Stimulated activated effector memory CD8-positive, alpha-beta T cell treated with anti-CD3 and anti-CD28 coated beads, Interleukin-12 subunit alpha, Interleukin-12 subunit beta, amount 100 ng/mL, for 72 hours (primary cell): ENCODE measurements at places on chromosomes 11 and 22.

DNA sequence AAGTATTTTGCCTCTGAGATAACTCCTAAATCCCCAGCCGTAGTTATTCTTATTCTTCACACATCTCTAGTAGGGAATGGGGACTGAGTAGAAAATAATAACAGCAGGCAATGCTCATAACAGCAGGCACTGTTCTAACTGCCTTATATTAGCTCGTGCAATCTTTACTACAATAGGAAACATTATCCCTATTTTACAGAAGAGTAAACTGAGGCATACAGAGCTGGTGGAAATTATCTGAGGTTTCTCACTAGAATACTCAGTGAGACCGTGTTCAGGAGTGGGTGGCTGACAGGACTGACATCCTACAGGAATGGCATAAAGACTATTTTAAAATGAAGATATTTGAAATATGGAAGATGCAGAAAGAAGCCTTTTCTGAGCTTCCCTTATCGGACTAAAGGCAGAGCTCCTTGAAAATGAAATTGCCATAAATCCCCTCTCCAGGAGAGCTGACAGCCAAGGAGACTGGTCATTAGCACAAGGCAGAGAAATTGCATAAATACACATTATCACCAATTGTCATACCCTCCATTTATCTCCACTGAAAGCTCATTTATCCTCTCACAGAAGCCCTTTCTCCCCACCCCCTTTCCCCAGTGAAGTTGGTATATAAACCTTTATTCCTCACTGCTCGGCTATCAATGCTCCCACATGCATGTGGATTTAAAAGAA, 93.9 kb downstream of the RASSF10 start:
- no peak for DNase-seq

DNA sequence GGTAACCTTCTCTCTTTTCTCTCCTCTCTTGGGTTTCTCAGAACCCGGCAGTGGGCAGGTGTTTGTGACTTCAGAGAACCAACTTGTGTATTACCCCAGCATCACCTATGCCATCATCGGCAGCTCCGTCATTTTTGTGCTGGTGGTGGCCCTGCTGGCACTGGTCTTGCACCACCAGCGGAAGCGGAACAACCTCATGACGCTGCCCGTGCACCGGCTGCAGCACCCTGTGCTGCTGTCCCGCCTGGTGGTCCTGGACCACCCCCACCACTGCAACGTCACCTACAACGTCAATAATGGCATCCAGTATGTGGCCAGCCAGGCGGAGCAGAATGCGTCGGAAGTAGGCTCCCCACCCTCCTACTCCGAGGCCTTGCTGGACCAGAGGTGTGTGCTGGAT, 62.2 kb downstream of the COMMD9 start:
- DNase-seq: no peak

GRCh38 chr11:80937842-80938241, 1497.0 kb upstream of the TENM4 start:
- DNase-seq: no peak

GRCh38 chr11:35066783-35067423, 72.1 kb upstream of the CD44 start:
- peak; percentile 65 for DNase-seq

DNA sequence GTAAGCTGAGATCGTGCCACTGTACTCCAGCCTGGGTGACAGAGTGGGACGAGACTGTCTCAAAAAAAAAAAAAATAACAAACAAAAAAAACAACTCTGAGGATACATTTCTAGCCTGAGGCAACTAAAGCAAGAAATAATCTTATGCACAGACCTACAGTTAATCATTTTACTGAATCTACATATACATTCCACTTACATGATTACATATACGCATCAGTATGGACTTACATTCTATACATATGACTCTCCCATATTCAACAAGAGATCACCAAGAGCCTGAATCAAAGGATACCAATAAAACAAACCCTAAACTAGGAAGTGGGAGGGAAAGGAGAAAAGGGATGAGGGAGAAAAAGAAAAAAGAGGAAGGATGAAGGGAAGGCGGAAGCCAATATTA, 1.1 kb downstream of the ALG8 start:
- DNase-seq: no peak

DNA sequence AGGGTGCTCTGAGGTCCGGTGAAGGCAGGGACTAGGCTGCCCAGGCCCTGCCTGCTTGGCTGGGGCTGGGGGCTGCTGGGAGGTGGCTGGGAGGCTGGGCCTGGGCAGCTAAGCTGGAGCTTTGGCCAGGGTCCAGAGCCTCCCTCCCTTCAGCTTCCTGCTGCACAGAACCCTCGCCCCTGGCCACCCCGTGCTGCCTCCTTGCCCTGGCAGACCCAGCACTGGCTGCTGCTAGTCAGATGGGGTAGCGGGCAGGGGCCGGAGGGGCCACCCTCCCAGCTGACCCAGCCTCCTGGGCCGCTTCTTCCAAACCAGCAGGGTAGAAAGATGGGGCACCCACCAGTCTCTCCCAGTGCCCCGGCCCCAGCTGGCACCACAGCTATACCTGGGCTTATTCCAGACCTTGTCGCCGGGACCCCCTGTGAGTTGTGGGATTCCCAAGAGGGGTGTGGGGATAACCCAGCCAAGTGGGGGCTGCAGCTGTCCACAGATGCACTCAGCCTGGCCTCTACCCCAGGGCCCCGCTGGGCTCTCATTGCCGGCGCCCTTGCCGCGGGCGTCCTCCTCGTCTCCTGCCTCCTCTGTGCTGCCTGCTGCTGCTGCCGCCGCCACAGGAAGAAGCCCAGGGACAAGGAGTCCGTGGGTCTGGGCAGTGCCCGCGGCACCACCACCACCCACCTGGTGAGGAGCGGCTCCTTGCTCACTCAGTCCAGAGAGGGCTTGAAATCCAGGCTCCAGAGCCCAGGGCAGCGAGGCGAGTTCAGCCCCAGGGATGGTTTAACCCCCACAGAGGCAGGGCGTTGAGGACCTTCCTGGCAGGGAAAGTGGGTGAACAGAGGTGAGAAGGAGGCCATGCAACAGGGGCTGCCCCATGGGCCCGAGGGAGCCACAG, at the start of gene SYT8:
Gene SYT8 (plus strand): TSS at position 212 of the 892 bp plus-strand sequence. CDS start 116 bp downstream, at position 328.
- no peak for DNase-seq

DNA sequence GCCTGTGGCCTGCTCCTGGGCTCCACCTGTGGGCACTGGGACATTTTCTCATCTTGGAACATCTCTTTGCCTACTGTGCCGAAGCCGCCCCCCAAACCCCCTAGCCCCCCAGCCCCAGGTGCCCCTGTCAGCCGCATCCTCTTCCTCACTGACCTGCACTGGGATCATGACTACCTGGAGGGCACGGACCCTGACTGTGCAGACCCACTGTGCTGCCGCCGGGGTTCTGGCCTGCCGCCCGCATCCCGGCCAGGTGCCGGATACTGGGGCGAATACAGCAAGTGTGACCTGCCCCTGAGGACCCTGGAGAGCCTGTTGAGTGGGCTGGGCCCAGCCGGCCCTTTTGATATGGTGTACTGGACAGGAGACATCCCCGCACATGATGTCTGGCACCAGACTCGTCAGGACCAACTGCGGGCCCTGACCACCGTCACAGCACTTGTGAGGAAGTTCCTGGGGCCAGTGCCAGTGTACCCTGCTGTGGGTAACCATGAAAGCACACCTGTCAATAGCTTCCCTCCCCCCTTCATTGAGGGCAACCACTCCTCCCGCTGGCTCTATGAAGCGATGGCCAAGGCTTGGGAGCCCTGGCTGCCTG, 1.4 kb downstream of the SMPD1 start:
- no peak for DNase-seq

DNA sequence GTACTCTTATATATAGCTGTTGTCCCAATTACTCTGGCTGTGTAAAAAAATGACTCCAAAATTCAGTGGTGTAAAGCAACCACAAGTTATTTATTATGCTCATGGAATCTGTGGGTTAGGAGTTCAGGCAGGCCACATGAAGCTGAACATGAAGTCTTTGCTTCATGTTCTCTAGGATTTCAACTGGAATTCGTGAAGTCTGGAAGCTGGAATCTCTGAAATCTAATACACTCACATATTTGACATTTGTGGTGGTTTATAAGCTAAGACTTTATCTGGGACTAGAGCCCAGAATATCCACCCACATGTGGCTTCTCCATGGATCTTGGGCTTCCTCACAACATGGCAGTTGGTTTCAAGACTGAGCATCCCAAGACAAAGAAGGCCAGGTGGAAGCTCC, 430.6 kb downstream of the MIAT start:
- DNase-seq: no peak

GRCh38 chr11:84212468-84213390, 926.6 kb upstream of the CCDC90B start:
- DNase-seq: no peak

- DNase-seq: no peak
Observed at GRCh38 chr11:84833488-84834088, 793.6 kb downstream of the DLG2 start.

DNA sequence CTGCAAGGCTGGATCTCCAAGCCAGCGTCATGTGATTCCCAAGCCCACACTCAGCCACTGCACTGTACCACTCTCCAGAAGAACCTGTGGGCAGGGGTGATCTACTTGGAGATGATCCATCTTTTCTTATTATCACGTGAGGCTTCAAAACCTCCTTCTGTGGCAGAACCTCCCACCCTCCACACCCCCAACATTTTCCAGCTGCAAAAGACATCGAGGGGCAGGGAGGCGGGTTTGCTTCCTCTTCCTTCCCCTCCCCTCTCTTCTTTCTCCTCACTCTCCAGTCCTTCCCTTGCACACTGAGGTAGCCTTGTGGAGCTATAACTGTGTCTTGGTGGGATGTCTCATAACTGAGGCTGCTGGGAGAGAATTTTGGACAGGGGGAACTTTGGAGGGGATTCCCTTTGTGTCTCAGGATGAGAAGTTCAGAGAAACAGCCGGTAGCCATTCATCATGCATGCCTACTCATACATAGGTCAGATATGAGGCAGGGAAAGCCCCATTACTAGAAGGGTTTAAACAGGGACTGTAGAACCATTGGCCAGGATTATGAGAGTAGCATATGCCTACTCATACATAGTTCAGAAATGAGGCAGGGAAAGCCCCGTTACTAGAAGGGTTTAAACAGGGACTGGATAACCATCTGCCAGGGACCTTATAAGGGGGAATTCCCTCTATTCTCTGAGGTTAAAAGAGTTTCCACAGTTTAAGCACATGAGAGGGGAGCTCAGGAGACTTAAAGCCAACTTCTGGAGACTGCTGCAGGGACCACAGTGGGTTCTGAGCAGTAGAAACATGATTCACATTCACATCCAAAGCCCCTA, 420.7 kb upstream of the CADM1 start:
- DNase-seq: peak; percentile 59

DNA sequence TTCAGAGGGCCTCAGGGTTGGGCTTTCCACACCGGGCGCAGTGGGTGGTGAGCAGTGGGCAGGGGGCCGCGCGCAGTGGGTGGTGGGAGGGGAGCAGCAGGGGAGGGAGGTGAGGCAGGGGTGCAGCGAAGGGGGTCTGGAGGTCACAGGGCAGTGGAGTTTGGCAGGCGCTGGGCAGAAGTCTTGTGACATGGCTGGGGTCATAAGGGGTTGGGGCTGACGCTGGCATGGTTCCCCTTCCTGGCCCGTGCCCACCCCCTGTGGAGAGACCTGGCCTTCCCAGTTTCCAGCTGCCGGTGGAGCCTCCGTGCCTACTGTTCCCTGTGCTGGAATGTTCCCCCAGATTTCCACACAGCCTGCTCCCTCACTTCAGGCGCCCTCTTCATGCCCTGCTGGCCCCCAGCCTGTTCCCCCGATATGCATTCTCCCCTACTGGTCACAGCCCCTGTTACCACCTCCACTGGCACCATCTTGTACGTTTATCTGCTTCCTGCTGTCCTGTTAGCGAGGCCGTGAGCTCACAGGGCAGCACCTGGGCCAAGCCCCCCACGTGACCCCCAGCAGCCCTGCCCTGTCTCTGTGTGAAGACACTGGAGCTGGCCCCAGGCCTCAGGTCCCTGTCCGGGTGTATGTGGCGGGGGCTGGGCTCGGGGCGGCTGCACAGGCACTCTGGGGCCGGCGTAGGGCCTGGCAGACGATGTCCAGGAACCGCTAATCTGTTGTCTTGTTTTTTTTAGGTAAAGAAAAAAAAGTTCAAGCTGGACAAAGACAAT, 111.6 kb downstream of the KCNQ1OT1 start:
- no peak for DNase-seq

GRCh38 chr11:875203-875602, 32.6 kb downstream of the TSPAN4 start:
- no peak for DNase-seq

DNA sequence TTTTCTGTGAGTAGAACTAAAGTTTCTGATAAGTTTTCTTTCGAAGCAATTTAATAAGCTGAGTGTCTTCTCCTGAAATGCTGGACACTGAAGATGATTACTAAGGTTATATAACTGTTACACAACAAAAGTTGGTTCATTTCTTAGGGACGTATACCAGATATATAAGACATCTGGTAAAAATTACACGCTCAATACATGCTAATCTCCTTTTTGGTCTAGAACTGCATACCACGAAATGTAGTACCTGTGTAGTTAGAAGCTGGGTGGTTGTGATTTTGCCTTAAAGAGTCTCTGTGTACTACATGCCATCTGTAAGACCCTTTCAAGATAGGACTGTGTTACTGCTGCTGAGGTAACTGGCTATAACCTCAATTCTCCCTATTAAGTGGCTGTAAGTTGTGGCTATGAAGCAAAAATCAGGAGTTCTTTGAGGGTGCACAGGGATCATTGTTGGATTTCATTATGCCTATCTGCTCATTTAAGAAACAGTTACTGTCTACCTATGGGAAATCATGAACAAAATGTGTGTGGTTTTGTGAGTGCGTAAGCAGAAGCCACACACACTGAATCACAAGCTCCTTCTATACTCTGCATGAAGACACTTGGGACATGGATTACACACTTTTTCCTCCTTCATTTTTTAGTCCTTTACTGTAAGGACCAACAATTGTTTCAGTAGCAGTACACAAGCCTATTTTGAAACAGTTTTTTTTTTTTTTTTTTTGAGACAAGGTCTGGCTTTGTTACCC, 195.9 kb downstream of the SWAP70 start:
- no peak for DNase-seq

DNA sequence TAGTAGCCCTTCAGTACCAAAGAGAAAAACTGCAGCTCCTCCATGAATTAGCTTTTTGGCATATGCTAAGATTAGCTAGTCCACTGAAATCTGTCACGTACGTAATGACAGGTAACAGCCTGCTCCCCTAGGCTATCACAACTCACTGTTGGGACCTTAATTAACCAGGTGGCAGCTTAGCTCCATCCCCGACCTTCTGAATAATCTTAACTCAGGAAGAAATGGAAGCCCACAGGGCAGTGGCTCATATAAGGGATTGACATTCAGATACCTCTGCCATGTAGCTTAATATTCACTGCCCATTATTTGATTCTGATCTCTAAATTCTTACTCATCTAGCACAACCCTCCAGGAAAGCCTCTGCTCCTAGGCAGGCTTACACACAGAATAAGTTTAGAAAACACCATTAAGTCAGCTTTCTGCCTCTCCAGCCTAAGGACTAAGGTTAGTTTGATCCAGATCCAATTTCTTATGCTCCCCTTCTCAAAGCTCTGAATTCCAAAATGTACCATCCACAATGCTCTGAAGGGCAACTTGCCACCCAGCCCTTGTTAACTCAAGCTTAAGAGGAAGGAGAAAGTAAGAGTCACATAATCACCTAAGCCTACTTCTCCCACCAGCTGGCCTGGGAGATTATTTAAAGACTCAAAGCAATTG, 5.0 kb downstream of the HSPA8 start:
- DNase-seq: no peak
